Stimulated activated CD4-positive, alpha-beta T cell treated with anti-CD3 and anti-CD28 coated beads, Interleukin-1b, Interleukin-23, amount 100 ng/mL, for 1 hour (primary cell): ENCODE measurements at places on chromosomes 2 and 18.

- DNase-seq, result no peak
These were observed 634.1 kb downstream of the TDRD15 start for GRCh38 chr2:21757805-21758430.

DNA sequence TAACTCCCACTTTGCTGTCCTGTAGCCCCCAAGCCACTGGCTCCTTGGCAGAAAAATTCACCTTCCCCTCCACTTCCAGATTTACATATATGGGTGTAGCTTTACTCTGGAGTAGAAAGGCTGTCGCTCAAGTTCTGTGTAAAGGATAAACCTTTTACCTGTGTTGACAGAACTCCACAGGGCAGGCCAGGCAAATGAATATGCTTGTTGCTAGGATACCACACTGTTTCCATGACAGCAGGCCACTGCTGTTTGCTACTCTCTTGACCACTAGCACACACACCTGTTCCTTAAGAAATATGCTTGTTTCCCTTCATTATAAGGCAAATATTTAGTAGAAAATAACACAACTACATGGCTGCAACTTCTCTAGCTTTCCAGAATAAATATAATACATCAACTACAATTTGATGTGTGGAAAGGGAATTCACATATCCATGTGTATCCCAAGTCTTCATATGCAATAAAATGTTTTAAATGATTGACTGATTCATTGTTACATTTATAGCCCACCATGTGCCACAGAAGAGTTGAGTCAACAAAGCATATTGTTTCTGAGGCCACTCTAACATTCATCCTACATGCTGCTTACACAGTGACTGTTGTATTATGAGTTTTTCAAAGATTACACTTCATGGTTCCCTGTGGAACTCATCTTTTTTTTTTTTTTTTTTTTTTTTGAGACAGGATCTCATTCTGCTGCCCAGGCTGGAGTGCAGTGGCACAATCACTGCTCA is 56.2 kb upstream of the ROCK1 start:
- DNase-seq, result no peak

DNA sequence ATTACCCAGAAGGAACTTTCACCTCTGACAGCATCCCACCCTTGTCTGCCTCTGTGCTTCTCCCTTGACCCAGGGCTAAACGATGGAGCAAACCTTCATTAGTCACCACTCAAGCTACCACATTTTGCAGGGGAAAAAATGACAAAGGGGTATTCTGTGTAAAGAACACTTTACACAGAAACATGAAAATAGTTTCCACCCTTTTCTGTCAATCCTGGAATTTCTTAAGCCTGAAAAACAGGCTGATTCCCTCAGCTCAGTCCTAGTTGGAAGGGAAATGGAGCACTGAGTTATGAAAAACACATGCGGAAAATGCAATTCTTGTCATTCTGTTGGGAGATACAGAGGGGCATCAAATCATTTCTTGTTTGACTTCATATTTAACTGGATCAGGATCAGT is 175.0 kb upstream of the HNRNPA3 start:
- DNase-seq, result no peak

DNA sequence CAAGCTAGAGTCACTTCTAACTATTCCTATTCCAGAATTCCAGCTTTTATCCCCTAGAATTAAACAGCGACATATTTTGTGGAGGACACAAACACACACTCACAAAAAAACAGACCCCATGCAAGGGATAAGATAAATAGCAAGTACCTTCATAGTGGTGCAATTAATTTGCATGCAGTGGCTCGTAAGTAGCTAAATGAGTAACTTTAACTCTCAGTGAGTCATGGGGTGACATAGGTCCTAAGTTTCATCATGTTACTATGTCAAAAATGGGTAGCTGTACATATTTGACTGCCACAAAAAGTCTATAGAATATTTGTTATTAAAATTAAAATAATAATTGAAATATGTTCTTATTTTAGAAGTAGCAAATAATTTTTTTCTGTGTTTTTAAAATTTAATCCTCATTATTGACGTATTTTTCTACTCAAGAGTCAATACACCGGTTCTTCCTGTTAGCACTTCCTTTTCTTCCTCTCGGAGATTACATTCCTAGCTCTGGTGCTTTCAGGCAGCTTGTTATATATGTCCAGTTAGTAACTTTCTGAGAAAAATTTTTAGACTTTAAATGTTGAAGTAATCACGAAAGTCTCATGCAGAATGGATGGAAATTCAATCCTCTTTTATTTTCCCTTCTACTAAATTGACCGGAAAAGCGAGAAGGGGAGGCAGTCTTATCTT is 247.0 kb downstream of the KCNH7 start:
- DNase-seq, result no peak

- DNase-seq, result no peak
These were observed 129.8 kb downstream of the BCL2L11 start for GRCh38 chr2:111250448-111251030.

GRCh38 chr2:95004711-95005110 is 20.8 kb upstream of the MAL start:
- no peak for DNase-seq

GRCh38 chr2:163155279-163155883 is 316.8 kb upstream of the KCNH7 start:
- DNase-seq, result no peak

DNA sequence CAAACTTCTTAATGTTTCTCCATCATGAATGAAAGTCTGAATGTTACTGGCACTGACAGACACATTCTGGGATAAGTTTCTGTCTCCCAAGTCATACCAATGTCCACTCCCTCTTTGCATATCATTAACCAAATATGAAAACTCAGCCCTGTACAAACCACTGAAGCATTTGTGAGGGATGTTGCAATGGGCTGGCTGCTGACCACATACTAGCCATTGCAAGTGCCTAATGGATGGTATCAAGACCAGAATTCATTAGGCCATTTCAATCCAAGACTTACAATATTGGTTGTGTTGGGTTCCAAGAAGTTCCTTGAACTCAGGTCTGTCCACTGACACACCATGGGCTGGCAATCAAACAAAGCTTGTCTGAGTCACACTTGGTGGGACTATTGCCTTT is 73.8 kb downstream of the CBLN2 start:
- DNase-seq, result no peak

DNA sequence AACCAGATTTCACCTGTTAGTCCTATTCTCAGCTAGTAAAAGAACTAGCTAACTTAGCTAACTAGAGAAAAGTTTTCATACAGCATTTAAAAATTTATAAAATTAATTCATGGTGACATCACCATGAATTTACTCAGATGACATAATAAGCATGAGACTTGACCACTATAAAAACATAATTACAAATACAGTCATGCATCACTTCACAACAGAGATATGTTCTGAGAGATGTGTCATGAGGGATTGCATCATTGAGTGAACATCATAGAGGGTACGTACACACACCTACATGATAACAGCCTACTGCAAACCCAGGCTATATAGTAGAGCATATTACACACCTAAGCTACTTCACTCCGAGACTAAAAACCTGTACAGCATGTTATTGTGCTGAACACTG is 481.3 kb upstream of the CHAC2 start:
- DNase-seq, result no peak

DNA sequence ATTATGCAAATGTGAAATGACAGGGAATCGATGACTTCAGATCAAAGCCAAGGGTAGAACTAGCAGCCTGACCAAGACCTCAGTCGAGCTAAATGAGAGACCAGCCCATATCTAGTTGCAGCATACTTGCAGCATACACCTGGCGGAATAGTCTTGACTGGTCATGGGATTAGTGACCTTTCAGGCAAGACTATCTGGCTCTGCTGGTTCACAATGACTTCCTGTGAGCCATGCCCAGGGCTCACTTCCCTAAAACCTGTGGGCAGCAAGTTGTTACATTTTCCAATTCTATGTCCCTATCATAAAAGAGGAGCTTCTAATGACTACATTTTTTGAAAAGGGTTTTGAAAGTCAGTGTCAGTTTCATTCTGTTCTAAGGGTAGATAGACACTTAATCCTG is 1624.9 kb upstream of the CELF4 start:
- no peak for DNase-seq

DNA sequence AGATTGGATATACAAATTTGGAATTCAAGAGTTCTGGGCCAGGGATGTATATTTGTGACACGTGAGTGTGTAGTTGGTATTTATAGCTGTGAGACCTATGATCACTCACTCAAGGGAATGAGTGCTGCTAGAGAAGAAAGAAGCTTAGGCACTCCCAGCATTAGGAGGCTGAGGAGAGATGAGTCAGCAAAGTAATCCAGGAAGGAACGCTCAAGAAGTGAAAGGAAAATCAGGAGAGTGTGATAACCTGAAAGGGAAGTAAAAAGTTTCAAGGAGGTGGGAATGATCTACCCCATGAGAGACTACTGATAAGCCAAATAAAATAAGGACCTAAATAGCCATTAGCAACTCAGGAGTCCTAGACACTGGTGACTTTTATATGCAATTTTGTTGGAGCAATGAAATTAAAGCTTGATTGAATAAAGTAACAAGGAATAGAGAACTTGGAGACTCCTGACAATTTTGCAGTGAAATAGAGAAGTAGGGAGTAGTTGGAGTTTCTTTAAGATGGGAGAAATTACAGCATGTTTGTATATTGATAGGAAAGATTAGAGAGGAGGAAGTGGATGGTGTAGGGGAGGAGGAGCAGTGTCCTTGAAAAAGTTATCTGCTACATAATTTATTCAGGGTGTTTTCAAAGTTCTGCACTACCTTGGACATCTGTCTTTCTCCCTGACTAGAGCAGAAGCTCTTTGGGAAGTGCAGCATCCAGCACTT is 89.9 kb downstream of the UBE2E3 start:
- no peak for DNase-seq

GRCh38 chr2:219630770-219631405 is 3.5 kb downstream of the SLC4A3 start:
- no peak for DNase-seq

- DNase-seq, result no peak
These were observed 87.9 kb downstream of the RAB31 start for GRCh38 chr18:9796011-9796410.
